ENCODE measurements at places on chromosomes 11 and 22.

GRCh38 chr22:50246242-50247175, 1.7 kb upstream of the TUBGCP6 start:
- peak; percentile 75 for DNase-seq

- no peak for DNase-seq
These were observed 343.2 kb downstream of the NTM start for GRCh38 chr11:131713529-131714134.

GRCh38 chr11:118856314-118856713, 27.4 kb upstream of the CXCR5 start:
- DNase-seq: no peak

GRCh38 chr22:37169406-37169805, 18.6 kb downstream of the C1QTNF6 start:
- DNase-seq: peak; percentile 27

DNA sequence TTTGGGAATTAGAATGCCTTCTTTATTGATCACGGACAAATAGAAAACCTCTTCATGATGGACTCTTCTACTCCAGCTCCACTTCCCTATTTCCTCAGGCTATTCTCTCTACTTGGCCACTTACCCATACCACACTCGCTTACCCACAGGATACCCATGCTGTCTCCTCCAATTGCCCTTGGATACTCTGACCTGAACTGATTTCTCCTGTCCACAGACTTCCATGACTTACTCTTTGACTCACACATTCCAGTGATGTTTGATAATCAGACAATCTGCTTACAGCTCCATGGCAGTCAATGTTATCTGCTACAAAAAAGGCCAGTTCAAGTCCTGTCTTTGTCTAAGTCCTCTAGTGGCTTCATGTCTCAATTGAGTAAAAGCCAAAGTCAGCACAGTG, 292.0 kb upstream of the CTSC start:
- DNase-seq: no peak

GRCh38 chr11:95976550-95976949, 52.6 kb upstream of the MTMR2 start:
- no peak for DNase-seq

- DNase-seq: peak; percentile 81
These were observed 5.3 kb downstream of the PHOX2A start for GRCh38 chr11:72238492-72239312.

- no peak for DNase-seq
These were observed 41.7 kb upstream of the SMTN start for GRCh38 chr22:31039393-31039792.

- DNase-seq: no peak
These were observed 34.4 kb upstream of the KIRREL3 start for GRCh38 chr11:127034973-127035372.

DNA sequence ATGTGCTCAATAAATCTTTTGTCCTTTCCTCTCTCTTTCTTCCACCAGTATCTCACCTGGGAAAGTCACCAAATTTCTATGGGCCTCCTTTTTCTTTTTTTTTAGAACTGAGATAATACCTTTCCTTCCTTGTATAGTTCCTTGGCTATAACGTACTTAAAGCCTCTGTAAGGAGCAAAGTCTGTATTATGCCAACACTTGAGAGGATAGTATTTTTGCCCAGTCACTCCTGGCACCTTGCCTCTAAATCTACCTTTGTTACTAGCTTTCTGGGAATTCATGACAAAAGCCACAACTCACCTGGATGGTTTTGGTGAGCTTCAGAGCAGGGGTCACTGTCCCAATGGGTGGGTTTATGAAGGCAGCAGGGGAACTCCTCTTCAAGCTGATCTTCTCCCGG, 12.2 kb downstream of the POLDIP3 start:
- DNase-seq: no peak

DNA sequence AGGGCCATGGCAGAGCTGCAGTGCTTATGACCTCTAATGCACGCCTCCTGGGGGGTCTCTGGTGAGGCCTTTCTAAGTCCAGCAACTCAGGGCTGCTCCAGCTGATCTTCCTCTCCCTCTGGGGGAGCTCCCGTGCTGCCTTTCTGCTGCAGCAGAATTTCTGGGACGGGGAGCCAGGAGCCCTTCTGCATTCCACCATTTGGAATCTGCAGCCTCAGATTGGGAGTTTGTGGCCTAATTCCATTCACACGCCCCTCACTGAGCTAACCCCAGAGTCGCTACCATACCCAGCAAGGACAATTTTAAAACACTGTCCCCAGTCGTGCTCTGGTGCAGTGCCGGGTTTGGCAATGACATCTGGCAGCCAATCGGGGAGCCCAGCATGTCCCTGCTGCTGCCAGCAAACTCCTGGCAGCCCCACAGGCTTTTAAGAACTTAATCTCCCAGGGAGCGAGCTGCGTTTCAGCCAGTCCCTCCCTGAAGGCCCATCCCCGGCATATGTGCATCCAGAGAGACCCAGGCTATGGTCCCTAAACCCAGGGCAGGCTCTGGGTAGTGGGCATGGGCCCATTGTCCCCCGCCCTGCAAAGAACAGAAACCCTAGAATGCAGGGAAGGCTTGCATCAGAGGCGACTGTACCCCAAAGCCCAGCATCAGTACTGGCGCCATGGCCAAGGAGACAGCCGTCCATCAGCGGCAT, 4.7 kb downstream of the SHANK2 start:
- peak; percentile 76 for DNase-seq

DNA sequence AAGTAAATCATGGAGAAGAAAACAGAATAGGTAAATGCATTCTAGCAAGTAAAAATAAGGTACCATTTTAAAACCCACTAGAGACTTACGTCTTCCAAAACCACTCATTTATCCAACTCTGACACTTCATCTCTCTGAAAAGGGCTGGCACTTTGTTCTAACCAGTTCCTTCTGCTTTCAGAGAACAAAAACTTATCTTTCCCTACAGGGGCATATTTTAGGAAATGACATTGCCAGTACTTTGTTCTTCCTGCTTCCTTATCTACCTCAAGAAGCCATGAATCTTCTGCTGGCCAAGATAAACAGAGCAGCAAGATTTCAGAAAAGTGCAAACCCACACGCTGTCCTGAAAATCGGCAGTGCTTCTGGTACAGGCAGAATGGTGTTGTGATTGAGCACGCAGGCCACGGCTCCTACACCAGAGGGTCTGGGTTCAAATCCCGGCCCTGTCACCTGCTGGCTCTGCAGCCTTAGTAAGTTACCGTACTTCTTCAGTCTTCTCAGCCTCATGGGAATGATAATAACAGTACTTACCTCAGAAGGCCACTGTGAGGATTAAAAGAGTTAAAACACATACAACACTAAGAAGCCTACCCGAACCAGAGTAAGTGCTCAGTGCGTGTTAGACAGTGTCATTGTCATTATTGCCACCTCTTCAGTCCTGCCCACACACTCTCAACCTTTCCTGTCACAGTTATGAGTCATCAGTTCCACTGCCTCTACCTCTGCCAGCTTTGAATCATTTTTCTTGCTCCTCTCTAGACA, 11.0 kb downstream of the MPZL3 start:
- no peak for DNase-seq

GRCh38 chr11:15985127-15985859, 371.1 kb downstream of the SOX6 start:
- no peak for DNase-seq

DNA sequence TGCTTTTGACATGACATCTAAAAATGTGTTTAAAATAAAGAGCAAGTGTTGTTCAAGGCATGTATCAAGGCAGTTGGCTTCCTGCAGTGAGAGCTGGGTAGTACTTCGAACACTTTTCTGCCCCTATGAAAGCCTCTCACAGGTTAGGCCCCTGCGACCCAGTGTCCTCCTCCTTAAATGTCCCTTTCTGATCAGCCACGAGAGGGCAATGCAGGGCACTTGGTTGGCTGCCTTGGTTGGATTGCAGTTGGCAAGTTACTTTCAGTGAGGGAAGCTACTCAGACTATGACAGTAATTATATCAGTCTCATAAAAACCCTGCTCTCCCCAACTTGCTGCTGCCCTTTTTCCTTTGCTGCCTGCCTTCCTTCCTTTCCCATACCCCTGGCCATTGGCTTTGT, 743.8 kb downstream of the NTM start:
- peak; percentile 65 for DNase-seq

Data from H7 (cell line).